ENCODE measurements at places on chromosomes 1 and 21.

DNA sequence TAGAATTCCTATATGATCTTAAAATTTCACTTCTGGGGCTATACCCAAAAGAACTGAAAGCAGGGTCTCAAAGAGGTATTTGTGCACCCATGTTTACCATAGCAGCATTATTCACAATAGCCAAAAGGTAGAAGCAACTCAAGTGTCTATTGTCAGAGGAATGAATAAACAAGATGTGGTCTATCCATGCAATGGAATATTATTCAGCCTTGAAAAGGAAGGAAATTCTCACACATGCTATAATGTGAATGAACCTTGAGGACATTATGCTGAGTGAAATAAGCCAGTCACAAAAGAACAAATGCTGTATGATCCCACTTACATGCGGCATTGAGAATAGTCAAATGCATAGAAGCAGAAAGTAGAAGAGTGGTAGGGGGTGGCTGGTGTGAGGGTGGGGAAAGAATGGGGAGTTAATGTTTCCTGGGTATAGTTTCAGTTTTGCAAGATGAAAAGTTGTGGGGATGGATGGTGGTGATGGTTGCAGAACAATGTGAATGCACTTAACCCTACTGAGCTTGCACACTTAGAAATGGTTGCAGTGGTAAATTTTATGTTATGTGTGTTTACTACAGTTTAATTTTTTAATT is 122.4 kb downstream of the TOMM20 start:
- DNase-seq = no peak

DNA sequence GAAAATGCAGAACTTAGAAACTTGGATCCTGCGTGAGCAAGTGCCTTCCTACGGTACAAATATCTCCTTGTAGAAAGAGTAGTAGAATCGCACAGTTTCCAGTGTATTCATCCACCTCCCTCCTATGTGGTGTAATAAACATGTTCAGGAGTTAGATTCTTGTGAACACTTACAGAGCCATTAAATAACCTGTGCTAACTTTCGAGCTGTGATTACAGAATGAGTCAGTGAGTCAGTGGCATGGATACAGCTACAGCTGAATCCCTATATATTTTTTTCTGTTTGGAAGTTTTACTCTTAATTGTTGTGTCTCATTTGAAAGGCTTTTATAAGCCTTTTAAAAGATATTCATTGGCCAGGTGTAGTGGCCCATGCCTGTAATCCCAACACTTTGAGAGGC is 148.7 kb downstream of the EDEM3 start:
- no peak for DNase-seq

DNA sequence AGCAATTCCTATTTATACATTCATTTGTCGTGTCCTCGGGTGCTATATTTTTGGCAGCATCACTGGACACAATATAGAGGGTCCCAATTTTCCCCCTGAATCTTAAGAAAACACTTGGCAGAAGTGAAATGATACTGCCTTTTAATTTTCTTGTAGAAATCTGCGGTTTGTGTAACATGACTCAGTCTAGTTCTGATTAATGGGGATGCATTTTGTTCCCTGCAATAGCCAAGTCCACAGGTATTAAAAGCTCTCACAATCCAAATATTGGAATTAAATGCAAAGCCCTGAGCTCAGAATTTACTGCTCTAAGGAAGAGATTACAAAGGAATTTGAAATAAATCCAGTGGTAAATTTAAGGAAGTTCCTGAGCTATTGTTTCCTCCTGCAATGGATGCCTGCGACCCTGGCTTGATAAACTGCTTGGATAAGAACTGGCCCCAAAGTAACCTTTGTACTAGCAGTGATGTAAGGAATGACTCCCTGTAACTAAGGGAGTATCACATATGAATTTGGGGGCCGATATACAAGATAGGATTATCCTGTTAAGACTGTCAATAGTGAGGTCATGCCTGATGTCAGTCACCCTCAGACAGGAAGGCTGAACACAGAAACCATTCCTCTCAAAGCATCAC is 349.7 kb upstream of the C1orf87 start:
- no peak for DNase-seq

DNA sequence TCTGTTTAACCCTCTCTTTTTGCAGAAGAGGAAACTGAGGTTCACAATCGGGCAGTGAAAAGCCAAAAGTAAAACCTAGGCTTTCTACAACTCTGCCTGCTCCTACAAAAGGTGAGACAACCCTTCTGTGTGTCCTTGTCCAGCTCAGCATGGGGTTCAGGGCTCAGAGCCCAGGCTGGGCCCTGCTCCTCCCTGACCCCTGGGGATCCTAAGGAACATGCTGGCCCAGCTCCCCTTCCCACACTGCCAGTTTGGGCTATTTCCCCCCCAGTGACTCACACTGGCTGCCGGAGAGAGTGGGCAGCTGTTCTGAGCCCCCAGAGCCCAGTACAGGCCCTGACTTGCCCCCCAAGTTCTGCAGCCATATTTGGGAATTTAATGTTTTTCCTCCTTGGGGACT is 8.9 kb downstream of the FAM229A start:
- no peak for DNase-seq

DNA sequence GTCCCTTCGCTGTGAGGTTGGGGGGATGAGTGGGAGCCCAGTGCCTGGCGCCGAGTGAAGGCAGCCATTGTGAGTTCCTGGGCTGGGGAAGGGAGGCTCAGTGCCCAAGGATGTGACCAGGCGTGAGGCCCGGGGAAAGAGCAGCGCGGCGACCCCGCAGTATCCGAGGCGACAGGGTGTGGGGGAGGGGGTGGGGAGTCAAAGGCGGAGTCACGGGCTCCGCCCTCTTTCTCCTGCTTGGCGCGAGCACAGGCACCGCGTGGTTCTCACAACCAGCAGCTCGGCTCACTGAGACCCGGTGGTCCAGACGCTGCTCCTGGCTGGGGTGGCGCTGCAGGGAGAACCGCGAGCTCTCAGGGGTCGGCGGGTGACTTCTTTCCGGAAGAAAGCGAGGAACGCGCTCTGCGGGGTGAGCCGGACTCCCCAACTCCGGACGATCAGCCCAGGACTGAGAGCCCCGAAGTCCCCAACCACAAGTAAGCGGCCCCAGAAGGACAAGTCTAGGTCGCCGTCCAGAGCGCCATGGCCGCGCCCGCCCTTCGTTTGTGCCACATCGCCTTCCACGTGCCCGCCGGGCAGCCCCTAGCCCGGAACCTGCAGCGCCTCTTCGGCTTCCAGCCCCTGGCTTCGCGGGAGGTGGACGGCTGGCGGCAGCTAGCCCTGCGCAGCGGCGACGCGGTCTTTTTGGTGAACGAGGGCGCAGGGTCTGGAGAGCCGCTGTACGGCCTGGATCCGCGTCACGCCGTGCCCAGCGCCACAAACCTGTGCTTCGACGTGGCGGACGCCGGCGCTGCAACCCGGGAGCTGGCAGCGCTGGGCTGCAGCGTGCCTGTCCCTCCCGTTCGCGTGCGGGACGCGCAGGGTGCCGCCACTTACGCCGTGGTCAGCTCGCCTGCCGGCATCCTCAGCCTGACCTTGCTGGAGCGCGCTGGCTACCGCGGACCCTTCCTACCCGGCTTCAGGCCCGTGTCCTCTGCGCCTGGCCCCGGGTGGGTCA is at the start of gene HPDL:
Gene HPDL (plus strand): TSS at position 269 of the 997 bp plus-strand sequence. CDS start 254 bp downstream, at position 523.
- peak; percentile 87 for DNase-seq

- DNase-seq = no peak
These were observed 839.1 kb upstream of the ADGRL2 start for GRCh38 chr1:80961464-80962190.

DNA sequence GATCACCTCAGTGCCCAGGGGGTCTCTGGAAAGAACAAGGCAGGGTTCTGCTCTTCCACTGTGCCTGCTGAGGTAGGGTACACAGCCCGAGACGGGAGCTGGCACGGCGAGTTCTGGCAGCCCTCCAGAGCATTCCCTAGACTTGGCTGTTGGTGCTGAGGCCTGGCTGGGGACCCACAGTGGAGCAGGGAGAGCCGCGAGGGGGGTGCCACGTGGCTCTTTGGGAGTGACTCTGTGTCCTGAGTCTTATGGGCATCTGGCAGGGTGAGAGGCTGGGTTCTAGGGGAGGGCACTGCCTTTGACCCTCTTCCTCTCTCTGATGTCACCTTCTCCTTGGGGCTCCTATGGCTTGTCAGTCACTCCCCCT is 336.4 kb downstream of the CAMTA1 start:
- no peak for DNase-seq

DNA sequence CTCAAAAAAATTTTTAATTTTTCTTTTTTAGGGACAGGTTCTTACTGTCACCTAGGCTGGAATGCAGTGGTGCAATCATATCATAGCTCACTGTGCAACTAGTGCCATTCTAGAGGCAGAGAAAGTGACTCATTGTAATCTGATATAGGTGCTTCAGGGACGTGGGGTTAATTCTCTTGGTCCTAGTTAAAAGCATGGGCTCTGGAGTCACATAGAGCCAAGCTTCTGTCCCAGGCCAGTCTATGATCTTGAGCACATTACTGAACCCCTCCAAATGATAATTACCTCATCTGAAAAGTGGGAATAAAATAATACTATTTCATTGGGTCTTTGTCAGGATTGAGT is 1.1 kb upstream of the ADIPOR1 start:
- DNase-seq = no peak

- no peak for DNase-seq
These were observed 36.9 kb downstream of the UMODL1 start for GRCh38 chr21:42107881-42108553.

DNA sequence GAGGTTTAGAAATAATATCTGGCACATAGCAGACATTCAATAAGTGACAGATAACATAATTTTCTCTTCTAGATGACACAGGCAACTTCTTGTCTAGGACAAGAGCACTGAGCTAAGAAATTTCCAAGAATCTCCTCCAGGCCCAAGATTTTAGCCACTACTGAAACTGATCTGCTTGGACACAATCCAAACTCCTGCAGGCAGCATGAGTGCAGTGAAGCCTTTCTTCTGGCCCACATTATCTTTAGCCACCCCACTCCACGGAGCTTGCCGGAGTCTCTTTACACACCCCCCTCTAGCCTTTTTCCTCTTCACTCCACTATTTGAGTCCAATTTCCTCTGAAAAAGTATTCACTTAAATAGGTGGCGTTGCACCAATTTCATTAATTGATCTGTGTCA is 142.9 kb upstream of the DUSP10 start:
- no peak for DNase-seq

GRCh38 chr1:76562292-76562691 is 305.0 kb upstream of the ST6GALNAC5 start:
- no peak for DNase-seq

- no peak for DNase-seq
These were observed 98.5 kb downstream of the DISC1 start for GRCh38 chr1:231724876-231725647.

Measured in posterior vena cava (tissue), 2 donors.